ENCODE measurements at places on chromosomes 2 and 18.

- DNase-seq: no peak
These were observed 9.0 kb upstream of the SCN9A start for GRCh38 chr2:166384774-166385173.

GRCh38 chr2:162369551-162369950 lies 25.6 kb downstream of the GCA start:
- DNase-seq: no peak

DNA sequence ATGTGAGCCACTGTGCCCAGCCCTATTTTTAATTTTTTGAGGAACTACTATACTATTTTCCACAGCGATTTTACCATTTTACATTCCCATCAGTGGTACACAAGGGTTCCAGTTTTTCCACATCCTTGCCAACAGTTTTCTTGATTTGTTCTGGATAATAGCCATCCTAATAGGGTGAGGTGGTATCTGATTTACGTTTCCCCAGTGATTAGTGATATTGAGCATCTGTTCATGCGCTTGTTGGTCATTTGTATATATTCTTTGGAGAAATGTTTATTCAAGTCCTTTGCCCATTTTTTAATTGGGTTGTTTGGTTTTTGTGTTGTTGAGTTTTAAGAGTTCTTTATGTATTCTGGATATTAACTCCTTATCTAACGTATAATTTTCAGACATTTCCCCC lies 20.8 kb downstream of the TTC39C start:
- no peak for DNase-seq

DNA sequence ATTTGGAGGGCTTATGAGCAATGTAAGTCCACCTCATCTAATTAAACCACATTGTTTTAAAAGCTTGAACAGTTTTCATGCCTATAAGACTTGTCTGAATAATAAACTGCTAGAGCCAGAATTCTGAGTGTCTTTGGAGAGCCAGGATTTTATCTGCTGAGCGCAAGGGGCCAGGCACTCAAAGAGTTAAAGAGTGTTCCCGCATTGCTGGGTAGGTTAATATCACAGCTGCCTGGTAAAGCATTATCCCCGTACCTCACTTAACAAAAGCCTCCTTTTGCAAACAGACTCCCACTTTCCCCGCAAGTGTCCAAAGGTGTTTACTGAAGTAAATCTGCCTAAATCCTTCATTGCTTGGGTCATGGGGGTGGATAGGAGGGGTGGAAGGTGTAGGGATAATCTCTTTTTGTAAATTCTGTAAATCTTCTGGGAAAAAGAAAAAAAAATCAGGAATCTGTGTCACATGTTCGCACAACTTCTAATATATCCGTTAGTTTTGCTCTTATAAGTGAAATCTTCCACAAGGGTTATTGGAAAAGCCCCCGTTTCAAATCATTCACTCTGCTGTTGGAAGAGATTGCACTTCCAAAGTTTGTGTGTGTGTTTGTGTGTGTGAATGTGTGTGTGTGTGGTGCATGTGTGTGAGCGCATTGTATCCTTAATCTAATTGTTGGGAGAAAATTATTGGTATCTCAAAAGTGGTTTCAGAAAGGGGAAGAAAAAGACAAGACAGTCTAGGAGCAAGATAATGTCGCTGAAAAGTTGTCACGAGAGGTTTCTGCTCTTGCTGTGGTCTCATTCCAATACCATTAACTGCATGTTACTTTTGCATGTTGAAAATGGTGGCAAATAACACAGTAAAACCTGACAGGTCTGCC lies 10.7 kb downstream of the ZEB2 start:
- DNase-seq: no peak

DNA sequence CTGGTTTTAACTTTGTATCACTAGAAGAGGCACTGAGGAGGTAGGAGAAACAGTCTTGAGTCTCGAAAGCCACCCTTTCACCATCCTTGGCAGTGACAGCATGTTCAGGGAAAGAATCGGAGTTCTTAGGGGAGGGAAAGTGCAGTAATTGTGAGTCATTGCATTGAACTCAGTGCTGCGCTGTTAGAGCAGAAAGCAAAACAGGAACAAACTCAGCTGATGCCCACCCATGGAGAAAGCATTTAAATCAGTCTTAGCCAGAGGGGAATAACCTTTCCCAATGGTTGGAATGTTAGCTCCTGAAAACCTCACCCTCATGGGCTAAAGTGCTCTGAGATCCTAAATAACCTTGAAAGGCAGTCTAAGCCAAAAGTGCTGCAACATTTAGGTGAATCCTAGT lies 845.6 kb upstream of the CNTNAP5 start:
- DNase-seq: no peak

DNA sequence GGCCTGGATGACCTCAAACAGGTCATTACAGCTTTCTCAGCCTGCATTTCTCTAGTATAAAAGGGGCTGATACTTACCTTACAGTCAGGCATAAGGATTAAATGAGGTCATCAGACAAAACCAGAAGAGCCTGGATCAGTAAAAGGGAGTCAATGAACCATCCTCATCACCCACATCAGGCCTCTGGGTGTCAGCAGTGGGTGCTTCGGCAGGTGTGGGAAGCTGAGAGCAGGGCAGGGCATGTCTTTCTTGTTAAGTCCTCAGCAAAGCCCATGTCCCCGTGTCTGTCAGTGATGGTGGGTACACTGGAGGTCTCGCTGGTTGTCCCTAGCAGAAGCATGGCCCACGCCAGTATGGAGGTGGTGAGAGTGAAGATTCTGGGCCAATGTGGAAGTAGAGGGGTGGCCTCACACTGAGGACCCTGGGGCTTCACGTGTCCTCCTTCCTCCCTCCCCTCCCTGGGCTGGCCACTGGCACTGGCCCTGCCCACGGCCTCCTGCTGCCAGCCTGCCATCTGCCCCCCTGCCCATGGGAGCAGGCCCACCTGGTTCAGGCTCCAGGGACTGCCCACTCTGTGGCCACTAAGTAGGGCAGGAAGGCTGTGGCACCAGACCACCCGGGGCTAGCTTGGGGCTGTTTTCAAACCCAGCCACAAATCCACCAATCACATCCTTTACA lies 4.4 kb downstream of the ADRA2B start:
- DNase-seq: no peak

DNA sequence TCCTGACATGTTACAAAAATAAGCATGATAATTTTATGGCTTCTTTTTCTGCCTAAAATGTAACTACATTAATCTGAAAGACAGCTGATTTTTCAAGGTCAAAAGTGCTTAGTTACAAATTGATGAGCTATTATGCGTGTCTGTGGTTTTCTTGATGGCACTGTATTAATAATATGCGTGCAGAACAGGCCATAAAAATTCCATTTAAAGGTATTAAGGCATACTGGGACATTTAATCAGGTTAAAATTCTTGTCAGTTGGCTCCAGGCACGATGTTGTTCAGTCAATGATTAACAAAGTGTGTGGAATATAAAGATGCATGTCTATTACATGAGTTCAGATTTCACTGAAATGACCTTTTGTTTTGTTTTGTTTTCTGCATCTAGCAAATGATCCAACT lies 420.1 kb upstream of the ZNF804A start:
- no peak for DNase-seq

DNA sequence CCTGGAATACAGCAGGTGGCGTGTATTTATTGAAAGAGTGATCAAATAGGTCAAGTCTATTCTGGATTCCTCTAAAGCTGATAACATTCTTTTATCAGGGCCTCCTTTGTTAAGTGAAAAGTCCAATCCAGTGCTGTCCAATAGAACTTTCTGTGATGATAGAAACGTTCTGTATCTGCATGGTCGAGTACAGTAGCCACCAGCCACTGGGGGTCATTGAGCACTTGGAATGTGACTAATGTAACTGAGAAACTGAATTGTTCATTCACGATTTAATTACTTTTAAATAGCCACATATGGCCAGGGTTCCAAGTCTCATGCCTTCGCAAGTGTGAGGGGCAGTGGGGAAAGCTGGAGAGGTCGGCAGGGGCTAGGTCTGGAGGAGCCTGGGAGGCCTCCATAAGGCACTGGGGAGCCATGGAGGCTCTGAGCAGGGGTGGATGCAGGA lies 20.5 kb downstream of the SH2D6 start:
- DNase-seq: no peak

GRCh38 chr18:48462510-48462909 lies 53.3 kb upstream of the ZBTB7C start:
- DNase-seq: no peak

DNA sequence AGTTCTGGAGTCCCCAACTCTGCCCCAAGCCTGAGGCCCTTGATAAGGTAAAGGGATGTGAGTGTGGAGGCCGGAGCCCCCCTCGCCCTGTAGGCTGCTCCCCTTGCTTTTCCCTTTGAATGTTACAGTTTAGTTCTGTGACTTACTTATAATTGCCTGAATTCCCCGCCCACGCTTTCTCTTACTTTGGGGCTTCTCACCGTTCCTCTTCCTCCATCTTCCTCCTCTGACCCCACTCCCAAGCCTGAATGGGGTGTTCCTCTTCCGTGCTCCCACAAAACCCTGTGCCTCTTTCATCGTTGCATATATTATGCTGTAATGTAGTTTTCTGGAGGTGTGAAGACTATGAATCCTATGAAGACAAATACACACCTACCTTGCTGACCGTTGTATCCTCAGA lies 15.0 kb upstream of the IL1RN start:
- no peak for DNase-seq

DNA sequence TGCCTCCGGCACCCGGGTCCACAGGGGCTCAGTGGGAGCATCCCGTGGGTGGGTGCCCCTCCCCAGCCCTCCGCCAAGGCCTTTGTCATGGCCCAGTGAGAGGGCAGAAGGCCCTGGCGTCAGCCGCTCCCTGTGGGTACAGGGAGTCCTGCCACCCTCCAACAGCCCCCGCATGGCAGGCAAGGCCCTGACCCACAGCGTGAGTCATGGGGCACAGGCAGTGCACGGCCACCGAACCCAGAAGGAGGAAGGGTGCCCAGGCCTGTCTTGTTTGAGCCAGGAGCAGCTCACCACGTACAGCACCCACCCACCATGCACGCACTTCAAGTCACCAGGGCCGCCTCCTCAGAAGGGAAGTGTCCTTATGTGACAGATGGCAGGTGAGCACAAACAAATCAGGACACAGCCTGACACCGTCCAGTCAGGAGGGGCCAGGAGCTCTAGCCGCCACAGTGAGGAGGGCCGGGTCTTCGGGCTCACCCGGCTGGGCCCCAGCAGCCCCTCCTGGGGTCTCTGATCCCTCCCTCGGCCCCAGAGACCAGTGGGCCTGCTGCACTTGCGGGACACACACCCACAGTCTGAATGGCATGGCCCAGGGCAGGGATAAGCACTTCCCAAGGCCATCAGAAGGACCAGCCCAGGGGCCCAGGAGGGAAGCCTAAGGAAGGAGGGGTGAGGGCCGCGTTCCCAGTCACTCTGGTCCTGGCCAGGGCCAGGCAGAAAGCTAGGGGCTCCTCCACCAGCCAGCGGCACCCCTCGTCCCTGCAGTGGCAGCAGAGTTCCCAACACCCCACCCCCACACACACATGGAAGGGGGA lies 25.8 kb downstream of the BIN1 start:
- DNase-seq: peak; percentile 12

DNA sequence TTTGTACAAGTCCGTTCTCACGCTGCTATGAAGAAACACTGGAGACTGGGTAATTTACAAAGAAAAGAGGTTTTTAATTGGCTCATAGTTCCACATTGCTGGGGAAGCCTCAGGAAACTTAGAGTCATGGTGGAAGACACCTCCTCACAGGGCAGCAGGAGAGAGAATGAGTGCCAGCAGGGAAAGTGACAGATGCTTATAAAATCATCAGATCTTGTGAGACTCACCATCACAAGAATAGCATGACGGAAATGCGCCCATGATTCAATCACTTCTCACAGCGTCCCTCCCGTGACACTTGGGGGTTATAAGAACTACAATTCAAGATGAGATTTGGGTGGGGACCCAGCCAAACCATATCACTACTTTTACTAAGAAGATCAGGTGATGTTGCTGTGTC lies 285.8 kb downstream of the TMX3 start:
- no peak for DNase-seq

- no peak for DNase-seq
These were observed 378.6 kb downstream of the MEIS1 start for GRCh38 chr2:66813525-66813924.

- no peak for DNase-seq
These were observed 2.9 kb downstream of the NEDD4L start for GRCh38 chr18:58046794-58047555.

DNA sequence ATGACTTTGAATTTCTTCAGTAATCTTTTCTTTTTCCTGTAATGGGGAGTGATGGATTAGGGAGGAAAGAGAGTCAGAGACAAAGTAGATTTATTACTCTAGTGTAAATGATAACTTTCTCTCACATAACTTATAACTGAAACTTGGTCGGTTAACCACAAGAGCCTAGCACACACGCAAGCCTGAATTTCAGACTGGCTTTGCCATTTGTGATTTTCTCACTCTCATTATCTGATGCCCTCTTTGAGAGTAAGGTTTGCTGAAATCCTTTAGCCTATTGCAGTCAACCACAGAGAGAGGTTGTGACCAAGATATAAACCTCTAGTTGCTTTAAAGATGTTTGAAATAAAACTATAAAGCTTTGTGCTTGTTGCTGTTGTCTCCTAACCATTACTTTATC lies 117.9 kb upstream of the NETO1 start:
- DNase-seq: no peak
